Natural killer cell (primary cell): ENCODE measurements at places on chromosomes 4 and X.
A peak's percentile ranks its signal among the peaks of the same experiment; 100 is the strongest.

DNA sequence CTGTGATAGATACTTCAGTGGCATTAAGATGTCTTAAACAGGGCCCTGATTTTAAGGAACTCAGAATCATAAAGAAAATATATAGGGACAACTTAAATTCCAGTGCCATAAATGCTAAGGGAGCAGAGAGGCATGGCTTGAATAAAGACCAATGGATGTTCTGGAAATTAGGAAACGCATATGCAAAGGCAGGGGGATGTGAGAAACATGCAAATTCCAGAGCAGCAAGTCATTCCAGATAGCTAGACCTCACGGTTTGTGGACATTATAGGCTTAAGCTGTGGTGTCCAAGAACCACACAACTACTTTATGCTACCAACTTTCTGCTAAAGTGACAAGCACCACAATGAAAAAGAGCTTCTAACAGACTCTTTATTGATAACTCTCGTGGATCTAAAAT is 132.6 kb upstream of the ANK2 start:
- no peak for DNase-seq

DNA sequence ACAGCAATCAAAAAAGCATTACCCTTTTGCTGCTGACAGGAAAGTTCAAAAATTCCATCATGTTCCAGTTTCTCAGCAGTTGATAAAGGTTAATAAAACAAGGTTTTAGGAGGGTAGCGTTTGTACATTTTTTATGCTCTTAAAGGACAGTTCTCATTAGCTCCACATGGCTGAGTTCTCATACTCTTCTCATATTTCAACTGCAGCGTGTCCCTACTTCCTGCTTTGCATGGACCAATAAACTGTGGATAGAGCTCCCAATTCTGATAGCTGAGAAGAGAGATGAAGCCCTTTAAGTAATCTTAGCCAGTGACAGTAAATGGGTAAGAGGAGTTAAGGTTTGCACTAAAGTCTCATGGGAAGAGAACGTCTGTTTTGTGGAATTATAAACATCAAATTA is 53.5 kb downstream of the SPANXA2 start:
- DNase-seq, result no peak

DNA sequence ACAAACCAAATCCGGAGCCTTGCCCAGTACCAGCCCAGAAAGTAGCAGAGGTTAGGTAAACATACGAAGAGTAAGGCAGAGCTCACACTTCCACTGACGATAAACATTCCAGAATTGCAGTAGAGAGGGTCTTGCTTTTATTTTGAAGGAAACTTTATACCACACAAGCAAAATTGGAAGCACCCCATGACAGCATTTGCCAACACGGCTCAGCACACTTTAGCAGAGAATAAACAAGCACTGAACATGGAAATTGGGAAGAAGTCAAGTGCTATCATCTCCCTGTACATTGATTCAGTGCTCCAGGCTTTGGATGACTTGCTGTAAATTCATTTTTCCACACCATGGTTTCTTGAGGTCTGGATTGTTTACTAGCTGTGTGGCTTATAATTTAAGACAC is 160.7 kb upstream of the FAM47C start:
- no peak for DNase-seq

DNA sequence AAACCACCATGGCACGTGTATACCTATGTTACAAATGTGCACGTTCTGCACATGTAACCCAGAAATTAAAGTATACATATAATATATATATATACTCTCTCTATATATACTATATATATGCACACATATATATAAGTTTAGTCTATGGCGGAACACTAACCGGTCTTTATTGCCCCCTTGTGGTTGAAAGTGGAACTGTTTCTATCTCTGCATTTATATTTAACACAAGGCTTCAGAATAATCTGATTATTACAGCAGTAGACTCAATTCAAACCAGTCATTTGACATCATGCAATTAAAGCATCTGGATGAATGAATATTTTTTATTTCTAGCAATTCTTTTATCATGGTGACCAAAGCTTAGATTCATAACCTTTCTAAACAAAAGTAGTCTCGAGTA is 14.6 kb downstream of the RAB9B start:
- no peak for DNase-seq

DNA sequence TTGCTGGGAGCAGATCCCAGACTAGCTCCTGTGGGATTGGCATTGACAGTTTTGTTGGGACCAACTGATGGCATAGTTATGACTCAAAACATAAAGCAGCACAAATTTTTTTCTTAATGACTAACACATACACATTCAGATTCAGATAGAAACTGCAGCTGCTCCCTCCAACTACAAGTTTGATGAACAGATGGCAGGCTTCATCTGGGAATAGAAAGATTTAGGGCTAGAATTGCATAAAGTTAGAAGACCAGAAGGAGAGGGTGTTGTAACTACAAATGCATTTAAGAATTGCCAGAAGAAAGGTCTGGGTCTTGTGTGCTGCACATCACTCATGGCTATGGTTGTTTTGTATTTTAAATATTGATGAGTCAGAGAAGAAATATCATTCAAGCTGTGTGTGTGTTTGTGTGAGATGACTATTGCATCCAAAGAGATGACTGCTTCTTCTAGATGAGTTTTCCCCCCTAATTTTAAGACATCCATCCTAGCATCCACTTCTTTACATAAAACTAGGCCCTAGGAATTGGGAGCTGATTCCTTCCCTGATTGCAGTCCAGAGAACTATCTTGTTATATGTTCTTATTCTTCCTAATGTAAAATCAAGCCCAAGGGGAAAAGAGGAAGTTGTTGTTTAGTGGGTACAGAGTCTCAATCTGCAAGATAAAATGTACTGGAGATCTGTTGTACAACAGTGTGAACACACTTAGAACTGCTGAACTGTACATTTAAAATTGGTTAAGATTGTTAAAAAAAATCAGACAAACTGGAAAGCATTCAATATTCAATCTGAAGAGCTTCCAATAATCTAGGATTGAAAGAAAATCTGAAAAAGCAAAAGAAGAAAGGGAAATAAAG is 175.1 kb downstream of the PARM1 start:
- no peak for DNase-seq

DNA sequence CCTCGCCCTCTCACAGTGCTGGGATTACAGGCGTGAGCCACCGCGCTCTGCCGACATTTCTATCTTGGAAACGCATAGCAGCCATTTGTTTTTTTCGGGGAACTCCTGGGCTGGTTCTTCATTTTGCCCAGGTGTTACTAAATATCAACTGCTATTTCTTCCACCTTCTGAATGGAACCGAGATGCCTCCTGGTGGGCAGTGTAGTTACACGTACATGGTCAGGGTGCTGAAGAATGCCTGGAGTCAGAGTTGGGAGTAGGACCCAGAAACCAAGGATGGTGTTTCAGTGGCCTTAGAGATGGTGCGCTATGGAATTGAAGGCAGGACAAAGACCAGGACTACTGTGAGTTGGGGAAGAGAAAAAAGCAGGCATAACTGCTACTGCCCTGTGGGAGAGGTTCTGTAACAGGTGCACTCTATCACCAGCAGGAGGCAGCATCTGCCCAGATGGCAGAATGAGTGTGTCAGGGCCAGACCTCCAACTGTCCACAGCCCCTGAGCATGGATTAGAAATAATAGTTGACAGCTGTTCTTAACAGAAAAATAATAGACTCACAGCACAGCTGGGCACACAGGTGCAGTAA is 81.7 kb downstream of the ZC4H2 start:
- peak; percentile 49 for DNase-seq

DNA sequence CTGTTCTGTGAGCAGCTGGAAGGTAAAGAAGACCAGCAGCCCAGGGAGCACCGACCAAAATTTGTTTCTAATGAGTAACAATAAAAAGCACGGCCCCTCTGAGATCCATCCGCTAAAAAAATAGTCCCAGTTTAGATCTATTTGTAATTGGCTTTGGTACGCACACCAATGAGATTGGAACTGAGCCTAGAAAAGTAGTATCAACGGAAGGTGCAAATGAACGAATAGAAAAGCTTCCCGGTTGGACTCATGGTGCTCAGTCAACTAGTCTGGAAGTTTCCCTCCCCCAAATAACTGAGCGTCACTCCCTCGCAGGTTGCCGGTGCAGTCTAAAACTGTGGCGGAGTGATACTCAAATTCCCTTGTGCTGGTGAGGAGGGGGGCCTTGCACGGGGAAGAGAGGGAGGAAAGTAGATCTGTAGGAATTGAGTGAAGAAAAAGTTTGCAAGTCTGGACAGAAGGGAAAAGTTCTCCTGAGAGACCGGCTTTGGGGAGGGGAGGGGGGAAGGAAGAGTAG is at the start of gene COL4A5:
Gene COL4A5 (plus strand): TSS at position 413 of the 517 bp plus-strand sequence. CDS start 288 bp downstream, outside the sequence.
- DNase-seq, result peak; percentile 2

DNA sequence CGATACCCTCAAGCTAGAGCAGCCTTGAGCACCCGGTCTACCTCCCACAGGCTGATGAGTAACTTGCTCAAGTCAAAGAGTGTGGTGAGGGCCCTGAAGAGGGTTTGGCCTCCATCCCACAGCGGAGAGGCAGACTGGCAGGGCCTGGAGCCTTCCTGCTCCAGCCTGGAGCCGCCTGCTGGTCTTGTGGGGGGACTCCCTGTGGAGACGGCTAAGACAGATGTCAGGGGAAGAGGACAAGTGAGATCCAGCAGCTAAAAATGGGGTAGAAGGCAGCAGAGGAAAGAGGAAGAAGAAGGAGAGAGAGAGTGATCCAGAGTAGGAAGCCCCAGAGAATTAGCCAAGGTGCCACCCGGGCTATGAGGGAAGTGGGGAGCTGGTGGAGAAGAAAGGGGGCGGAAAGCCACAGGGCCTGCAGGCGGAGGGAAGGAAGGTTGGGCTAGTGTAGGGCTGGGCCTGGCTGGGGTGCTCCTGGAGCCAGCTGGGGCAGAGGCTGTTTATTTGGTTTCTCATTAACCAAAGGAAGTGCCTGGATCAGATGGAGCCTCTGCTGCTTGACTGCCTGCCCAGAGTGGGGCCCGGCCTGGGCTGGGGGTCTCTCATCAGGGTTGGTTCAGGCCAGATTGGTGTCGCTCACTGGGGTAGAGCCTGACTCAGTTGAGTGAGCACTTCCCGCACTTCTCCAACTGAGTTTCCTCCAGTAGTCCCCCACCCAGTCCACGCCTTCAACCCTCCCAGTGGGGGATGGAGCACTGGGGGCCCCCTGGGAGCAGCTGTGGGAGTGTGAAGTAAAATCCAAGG is 14.2 kb downstream of the EFNB1 start:
- no peak for DNase-seq

- no peak for DNase-seq
These were observed 127.7 kb upstream of the RPS6KA3 start for GRCh38 chrX:20394451-20394850.

DNA sequence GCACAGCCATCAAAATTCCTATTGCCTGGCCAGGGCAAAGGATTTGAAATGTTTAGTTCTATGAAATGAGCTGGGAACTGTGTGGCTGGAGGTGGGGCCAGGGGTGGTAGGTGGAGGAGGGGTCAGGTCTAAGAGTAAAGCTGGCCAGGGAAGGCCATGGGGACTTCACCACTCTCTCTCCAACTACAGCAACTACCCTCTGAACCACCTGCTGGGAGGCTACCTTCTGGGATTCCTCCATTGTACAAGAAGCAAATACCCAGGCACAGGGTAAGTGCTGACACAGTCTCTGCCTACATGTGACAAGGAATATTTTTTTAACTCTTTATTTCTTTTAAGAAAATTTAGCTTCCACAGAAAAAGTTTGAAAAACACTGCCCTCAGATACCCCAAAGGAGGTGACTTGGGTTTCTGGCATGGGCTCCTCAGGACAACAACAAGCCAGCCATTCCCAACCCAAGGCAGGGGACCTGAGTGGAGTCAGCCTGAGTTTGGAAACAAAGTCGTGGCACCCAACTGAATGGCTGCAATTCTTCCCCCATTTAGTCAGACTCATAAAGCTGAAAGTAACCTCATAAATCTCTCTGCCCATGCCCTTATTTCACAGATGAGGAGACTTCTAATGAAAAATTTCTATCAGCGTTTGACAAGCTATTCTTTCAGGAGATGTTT is 593.8 kb upstream of the DIPK2B start:
- DNase-seq, result no peak

- DNase-seq, result no peak
These were observed 39.1 kb upstream of the NOCT start for GRCh38 chr4:138976526-138976925.

DNA sequence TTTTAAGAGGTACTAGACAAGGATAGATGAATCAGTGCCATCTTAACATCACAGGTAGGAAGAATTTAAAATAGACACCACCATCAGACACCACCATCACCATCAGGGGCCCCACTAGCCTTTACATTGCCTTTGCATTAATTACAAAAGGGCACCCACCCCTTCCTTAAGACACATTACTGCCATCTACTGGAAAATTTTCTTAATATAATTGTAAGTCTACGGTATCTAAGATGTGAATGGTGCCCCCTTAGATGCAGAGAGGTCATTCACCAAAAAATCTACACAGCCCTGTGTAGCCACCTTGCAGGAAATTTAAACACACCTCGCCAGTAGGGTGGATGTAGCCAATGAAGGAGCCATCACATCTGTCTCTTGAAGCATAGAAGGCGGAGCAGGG is 184.1 kb downstream of the MID1IP1 start:
- DNase-seq, result no peak

DNA sequence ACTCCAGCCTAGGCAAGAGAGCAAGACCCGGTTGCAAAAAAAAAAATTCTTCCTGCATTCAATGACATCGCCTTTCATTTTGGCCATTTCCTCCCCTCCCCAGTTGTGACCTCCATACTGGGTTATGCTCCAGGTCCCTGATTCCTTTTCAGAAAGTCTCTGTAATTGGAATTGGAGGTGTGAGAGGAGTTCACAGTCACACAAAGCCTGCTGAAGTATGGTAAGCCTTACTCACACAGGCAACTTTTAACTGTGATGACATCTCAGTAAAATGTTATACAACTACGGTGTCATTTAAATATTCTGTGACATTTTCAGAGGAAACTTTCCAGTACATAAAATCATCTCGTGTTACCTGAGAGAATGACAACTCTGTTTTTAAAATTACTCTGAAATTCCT is 73.6 kb downstream of the CEP44 start:
- DNase-seq, result no peak

DNA sequence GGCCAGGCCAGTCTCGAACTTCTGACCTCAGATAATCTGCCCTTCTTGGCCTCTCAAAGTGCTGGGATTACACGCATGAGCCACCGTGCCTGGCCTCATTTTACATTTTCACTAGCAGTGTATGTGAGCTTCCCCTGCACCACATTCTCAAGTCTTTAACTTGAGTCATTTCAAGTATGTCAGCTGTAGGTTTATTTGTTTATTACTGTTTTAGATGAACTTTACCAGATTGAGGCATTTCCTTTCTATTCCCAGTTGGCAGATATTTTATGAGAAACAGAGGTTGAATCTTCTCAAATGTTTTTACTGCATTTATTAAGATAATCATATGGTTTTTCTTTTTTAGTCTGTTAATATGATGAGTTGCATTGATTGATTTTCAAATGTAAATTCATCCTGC is 114.6 kb upstream of the SH3RF1 start:
- DNase-seq, result no peak

DNA sequence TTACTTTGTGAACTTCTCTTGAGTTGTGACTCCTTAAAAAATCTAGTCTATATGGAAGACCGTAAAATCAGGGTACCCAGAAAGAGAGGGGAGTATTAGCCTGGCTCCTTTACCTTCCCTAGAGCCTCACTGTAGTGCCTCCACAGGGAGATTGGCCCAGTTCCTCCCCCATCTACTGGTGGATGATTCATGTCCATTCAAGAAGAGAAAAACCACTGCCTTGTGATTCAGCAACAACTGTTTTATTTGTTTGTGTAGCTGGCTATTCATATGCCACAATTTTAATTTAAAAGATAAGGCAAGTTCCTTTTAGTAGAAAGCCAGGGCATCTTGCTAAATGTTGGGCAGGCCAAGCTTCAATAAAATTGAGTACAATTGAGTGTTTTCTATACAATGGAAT is 221.8 kb upstream of the KCNIP4 start:
- no peak for DNase-seq
